GM12864 (cell line): ENCODE measurements at places on chromosomes 5 and 9.

- DNase-seq = no peak
Measured at GRCh38 chr5:9922719-9923118, 292.6 kb upstream of the TAS2R1 start.

DNA sequence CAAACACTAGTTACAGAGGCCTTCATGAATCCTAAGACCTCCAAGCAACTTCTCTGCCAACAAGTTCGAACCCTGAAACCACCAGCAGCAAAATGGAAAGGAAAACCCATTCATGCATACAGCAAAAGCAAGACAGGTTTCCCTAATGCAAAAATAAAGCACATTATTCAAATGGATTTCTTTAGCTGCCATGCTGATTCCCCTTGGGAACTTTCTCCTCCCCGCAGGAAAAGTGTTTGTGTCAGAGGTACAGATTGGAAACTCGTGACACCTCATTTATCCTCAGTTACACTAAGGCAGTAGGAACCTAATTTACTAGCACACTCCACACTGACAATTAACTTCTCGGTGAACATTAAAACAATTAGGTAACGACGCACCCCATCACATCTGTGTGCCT, 63.4 kb downstream of the TLE1 start:
- no peak for DNase-seq

DNA sequence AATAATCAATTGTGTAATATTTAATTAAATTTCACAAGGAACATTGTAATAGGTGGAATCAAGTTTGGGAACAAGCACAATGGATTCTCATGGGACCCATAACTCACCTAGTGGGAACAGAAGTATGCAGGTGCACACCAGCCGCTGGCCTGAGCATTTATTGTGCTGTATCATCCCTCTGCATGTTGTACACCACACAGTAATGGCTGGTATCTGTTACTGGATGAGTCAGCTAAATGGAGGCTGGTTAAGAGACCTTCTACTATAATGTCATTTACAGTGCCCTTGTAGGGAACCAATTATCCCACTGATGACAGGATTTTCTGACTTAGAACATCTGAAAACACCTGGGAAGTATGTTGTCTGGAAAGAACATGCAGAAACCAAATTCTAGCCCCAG, 3.2 kb upstream of the MAP3K1 start:
- DNase-seq = no peak

DNA sequence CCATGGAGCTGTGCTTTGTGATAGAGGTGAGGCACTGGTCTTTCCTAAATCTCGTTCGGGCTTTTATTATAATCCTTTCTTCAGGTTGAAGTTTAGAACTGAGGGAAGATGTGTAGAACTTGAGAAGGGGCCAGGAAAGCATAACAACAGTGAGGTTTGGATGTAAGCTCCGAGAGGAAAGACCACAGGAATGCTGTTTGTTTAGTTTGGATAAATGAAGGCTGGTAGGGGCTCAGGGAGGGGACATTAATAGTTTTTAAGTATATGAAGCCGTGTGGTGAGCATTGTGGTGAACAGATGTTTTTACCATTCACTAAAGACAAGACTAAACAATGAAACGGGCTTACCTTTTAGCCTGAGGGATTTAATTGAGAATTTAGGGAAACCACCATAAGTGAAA, 130.8 kb downstream of the ARHGAP26 start:
- DNase-seq = no peak

DNA sequence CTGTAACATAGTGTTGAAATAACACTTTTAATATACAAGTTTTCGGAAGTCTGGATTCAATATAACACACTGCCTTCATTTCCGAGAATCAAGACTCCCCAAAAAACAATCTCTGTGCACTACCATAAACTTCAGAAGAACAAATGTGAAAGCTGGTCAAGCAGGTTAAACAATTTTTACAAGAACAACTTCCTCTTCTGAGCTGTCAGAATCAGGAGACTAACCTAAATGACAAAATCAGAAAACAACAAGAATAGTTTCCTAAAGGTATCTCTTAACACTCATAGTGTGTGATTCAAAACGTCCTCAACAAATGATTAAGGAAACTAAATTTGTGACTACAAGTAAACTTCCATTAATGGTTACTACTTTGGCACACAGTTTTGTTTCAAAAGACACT, 11.6 kb downstream of the C9orf72 start:
- no peak for DNase-seq

- no peak for DNase-seq
Measured at GRCh38 chr5:10106806-10107205, 142.9 kb downstream of the ATPSCKMT start.

GRCh38 chr9:16775330-16775729, 95.1 kb downstream of the BNC2 start:
- DNase-seq = no peak

DNA sequence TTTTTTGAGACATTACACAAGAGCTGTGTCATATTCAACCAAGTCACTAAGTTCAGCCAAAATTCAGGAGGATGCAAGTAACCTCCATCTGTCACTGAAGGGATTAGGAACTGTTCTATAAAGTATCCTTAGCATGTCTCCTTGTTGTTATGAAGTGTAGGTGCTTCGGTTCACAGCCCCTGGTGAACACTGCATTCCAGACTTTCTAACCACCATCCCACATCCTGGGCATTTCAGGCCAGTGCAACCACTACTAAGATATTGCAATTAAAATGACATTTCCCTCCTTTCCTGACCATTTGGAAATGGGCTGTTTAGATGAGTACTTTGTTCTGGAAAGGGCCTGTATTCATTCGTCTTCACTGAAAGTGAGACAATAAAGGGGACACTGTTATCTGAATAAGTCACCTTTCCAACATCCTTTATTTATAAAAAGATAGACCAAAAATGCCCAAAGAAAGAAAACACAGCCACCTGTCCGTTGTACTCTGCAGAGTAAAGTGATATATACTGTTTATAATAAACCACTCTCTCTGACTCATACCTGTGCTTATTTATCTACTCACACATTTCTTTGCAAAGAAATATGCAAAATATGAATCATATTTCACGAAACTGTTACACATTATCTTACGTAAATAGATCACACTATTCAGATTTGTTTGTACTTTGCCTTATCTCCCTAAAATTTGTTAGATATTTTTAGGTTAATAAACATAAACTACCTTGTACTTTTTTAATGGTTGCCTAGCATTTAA, 861.9 kb downstream of the CDH18 start:
- no peak for DNase-seq

DNA sequence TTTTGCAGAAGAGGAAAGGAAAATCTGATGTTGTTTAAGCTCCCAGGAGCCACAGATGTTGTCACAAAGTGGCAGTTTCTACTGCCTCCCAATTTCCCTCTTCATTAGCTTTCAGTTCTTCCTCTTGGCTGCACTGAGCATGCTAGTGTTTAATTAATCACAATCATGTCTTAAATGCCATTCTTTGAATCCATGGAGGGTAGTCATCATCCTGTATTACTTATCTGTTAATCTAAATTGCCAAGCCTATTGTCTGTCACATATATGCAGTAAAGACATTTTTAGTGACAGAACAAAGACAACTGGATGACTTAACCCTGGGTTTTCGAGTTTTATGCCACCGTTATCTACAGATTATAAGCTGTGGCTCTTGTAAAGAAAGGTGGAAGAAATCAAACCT, 14.7 kb downstream of the KLHL9 start:
- DNase-seq = no peak

DNA sequence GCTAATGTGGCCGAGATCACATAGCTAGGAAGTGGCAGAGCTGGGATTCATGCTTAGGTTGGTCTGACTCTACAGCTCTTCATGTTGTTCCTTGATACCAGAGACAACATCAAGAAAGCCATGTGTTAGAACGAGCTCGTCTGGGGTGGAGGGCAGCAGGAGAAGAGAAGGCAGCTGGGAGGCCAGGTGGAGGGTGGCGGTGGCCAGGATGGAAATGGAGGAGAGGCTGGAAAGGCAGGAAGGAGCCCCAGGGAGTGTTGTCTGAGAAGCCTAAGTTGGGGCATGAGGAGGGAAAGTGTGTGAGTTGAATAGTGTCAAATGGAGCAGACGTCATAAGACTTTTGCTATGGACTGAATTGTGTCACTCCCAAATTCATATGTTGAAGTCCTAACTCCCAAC, 315.3 kb downstream of the GADD45G start:
- DNase-seq = no peak

- no peak for DNase-seq
Measured at GRCh38 chr9:86626802-86627201, 272.6 kb upstream of the TUT7 start.

- no peak for DNase-seq
Measured at GRCh38 chr9:74800226-74800625, 87.5 kb downstream of the TRPM6 start.

DNA sequence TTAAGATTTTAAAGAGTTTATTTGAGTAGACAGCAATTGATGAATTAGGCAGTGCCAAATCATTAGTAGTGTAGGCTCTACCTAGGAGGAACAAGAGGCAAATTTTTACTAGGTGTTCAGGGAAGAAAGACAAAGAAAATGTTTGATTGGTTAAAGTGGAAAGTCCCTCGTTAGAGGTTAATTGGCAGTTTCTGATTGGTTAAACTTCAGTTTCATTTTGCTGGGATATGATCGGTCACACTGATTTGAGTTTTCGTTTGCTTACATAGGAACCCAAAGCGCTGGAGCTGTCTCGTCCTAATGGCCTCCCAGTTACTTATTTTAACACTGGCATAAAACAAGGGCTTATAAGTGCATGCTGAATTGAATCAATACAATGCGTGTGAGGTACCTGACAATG, 15.1 kb downstream of the DMAC1 start:
- no peak for DNase-seq
